ENCODE measurements at places on chromosomes 13 and 19. TPM values are rescaled to one million over a fixed set of nuclear protein-coding genes. Genes with fewer than 3 reads are reported as not detected.

DNA sequence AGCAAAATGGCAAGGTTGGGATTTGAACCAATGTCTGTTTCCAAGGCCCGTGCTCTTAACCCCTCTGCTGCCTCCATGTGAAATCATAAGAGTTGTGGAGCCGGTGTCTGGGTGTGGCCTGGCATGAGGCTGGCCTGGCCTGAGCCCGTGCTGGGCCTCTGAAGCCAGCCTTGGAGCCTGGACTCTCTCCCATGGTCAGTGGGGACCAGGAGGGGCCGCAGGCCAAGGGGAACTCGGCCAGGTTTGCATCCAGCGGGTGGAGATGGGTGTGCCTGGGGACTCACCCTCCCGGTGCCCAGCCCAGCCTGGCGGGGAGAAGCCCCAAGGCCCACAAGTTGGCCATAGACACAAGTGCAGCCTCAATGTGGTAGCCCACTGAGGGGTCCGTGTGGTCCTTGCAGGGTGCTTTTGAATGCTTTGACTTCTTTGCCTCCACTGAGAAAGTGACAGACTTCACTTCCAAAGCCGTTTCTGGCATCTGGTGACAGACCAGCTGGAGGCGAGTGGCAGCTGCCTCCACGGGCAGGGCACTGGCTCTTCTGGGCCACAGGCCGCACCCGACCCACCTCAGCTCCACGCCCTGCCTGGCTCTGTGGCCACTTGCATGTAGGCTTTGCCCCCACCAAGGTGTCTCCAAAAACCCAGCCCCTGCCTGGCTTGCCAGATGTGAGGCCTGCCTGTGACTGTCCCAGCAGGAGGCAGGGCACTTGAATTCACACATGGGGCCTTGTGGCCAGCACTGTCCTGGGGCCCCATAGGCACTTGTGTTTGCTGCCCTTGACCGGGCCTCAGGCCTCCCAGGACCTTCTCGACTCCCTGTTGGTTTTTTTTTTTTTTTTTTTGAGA, 26.2 kb upstream of the NCCRP1 start:
- no peak overlapping the region for H3K4me3 ChIP-seq
- H3K27ac ChIP-seq = no peak overlapping the region
- H3K4me1 ChIP-seq = no peaks in the 10 kb centered on the region
- DNase-seq = no peak
- no peaks in the 10 kb centered on the region for H3K27me3 ChIP-seq

DNA sequence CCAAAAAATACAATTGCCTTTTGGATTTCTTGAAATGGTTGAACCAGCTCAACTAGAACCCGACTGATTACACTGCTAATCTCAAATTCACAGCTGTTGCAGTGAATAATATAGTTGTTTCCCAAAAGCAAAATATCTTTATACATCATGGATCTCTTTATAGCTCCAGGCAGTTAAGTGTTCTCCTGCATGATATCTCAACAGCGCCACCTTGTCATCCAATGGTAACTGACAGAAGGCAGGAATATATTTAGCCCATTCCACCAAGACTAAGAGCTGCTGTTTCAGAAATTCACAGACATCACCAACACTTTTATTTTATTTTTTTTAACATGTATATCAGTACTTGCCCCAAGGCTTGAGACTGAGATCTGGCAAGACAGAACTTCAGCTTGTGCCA, 1141.0 kb upstream of the PRR20A start:
- H3K36me3 ChIP-seq = no peaks in the 10 kb centered on the region
- H3K27me3 ChIP-seq = no peaks in the 10 kb centered on the region
- DNase-seq = no peak
- no peak overlapping the region for H3K27ac ChIP-seq
- no peak overlapping the region for H3K4me3 ChIP-seq

- no peaks in the 10 kb centered on the region for H3K4me1 ChIP-seq
- H3K4me3 ChIP-seq = no peak overlapping the region
- no peak for DNase-seq
- no peaks in the 10 kb centered on the region for H3K36me3 ChIP-seq
- no peak overlapping the region for H3K27ac ChIP-seq
Observed at GRCh38 chr13:53240401-53241025, 211.9 kb downstream of the OLFM4 start.

- H3K27me3 ChIP-seq = no peaks in the 10 kb centered on the region
- peaks cover 78% of the 10 kb centered on the region for H3K36me3 ChIP-seq
- H3K4me1 ChIP-seq = peaks cover 80% of the 10 kb centered on the region
- peak overlapping the region; percentile 31 for H3K4me3 ChIP-seq
- peak overlapping the region; percentile 99 for H3K27ac ChIP-seq
Observed at GRCh38 chr19:41226053-41226873, 7.2 kb downstream of the AXL start.

- no peaks in the 10 kb centered on the region for H3K27me3 ChIP-seq
- no peak overlapping the region for H3K27ac ChIP-seq
- H3K4me1 ChIP-seq = no peaks in the 10 kb centered on the region
- DNase-seq = no peak
- peaks cover 5% of the 10 kb centered on the region for H3K36me3 ChIP-seq
- H3K4me3 ChIP-seq = no peak overlapping the region
Observed at GRCh38 chr13:97288486-97288900, 66.4 kb downstream of the MBNL2 start.

DNA sequence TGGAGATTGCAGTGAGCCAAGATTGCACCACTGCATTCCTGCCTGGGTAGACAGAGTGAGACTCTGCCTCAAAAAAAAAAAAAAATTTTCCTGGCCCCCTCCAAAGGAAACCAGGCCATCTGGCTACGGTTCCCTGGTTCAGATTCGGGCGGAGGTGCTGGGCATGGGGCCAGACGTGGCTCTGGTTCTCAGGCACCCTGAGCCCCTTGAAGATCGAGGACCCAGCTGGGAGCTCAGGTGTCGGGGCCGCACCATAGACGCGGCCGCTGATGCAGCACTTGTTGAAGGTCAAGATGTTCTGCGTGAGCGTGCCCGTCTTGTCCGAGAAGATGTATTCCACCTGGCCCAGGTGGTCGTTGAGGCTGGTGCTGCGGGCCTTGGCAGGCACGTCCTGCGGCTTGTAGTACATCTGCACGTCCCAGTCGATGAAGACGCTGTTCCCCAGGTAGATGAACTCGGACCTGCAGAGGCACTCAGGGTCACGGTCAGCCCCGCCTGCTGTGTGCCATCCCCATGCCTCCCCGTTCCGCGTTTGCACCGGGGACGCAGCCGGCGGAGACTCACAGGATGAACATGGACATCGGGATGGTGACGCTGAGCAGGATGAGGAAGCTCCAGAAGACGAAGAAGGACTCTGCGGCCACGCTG, 12.3 kb downstream of the ATP8B3 start:
- 0 out of 2 replicates have a peak, but pooled peaks cover 4% of the 10 kb centered on the region for H3K27me3 ChIP-seq
- peaks cover 2% of the 10 kb centered on the region for H3K36me3 ChIP-seq
- H3K27ac ChIP-seq = no peak overlapping the region
- DNase-seq = no peak

DNA sequence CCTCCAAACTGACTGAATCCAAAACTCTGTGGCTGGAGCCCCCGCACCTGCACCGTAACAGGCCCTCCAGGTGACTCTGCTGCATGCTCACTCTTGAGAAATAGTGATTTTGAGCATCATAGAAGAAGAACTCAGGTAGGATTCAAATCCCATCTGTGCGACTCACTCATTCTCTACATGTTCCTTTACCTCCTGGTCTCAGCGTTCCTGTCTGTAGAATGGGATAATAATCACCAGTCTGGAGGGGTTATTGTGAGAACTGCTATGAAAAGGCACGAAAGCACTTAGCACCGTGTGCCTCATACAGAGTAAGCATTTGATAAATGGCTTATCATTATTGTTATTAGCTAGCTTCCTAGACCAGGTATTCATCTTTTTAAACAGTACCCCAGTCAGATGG, 36.5 kb upstream of the NPAS1 start:
- no peak overlapping the region for H3K4me3 ChIP-seq
- H3K36me3 ChIP-seq = peaks cover 13% of the 10 kb centered on the region
- no peak for DNase-seq
- H3K4me1 ChIP-seq = peaks cover 50% of the 10 kb centered on the region
- H3K27me3 ChIP-seq = no peaks in the 10 kb centered on the region

DNA sequence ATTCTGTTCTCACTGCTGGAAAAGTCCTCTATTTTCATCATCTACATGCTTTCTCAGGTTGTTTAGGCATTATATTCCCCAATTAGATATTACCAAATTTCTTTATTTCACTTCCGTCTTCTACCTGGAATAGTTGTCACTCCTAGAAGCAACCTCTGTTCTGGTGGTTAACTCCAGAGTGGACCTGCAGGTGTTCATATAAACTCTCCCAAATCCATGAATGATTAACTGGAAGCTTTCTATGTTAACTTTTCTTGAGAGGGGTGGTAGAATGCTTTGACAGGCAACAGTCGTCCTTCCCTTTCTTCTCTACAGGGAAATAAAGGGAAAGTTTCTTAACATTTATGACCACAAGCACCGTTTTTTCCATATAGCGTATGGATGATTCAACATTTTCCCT, 48.4 kb upstream of the UFM1 start:
- no peaks in the 10 kb centered on the region for H3K27me3 ChIP-seq
- DNase-seq = no peak
- no peaks in the 10 kb centered on the region for H3K36me3 ChIP-seq

- H3K27me3 ChIP-seq = no peaks in the 10 kb centered on the region
- no peak overlapping the region for H3K27ac ChIP-seq
- H3K4me3 ChIP-seq = no peak overlapping the region
- H3K4me1 ChIP-seq = no peaks in the 10 kb centered on the region
- DNase-seq = no peak
Observed at GRCh38 chr13:85665286-85665685, 133.9 kb downstream of the SLITRK6 start.

GRCh38 chr13:96850538-96851145, 143.6 kb downstream of the OXGR1 start:
- H3K4me3 ChIP-seq = no peak overlapping the region
- no peaks in the 10 kb centered on the region for H3K4me1 ChIP-seq
- H3K27ac ChIP-seq = no peak overlapping the region
- no peak for DNase-seq
- H3K36me3 ChIP-seq = no peaks in the 10 kb centered on the region

The POSTN gene
- not detected for total RNA-seq

Measured in SJSA1 (cell line).